ENCODE measurements at places on chromosomes 12 and 14. TPM values are rescaled to one million over a fixed set of nuclear protein-coding genes. Genes with fewer than 3 reads are reported as not detected.
A peak's percentile ranks its signal among the peaks of the same experiment; 100 is the strongest.

PLEK2 gene
- total RNA-seq = 4.1 TPM

RNF31 gene
- 38.2 TPM for total RNA-seq

RFX4 gene
- total RNA-seq = 0.21 TPM

GRCh38 chr12:124385219-124385969, 90.5 kb downstream of the RFLNA start:
- no peak for DNase-seq

- DNase-seq = peak; percentile 12
Observed at GRCh38 chr12:55067701-55068100, 47.9 kb downstream of the NEUROD4 start.

Measured in tongue (tissue), 3 donors.